ENCODE measurements at places on chromosomes 7 and 10. TPM values are rescaled to one million over a fixed set of nuclear protein-coding genes. Genes with fewer than 3 reads are reported as not detected.

The LRRD1 gene
- total RNA-seq, result not detected

The GIMAP1 gene
- not detected for total RNA-seq

The MOGAT3 gene
- not detected for total RNA-seq

The CHST15 gene
- total RNA-seq, result 7.1 TPM

The VGF gene
- total RNA-seq, result 20.1 TPM

The NDUFB8 gene
- 296 TPM for total RNA-seq

The OPN4 gene
- not detected for total RNA-seq

The NKX2-3 gene
- 0.05 TPM for total RNA-seq

The NPY gene
- total RNA-seq, result not detected

The CYP2C19 gene
- total RNA-seq, result not detected

The RINT1 gene
- 15.2 TPM for total RNA-seq

The CYP3A4 gene
- 0.10 TPM for total RNA-seq

The HOXA10 gene
- total RNA-seq, result 6.9 TPM

The UNCX gene
- total RNA-seq, result not detected

The TMEM273 gene
- not detected for total RNA-seq

The NOS3 gene
- total RNA-seq, result 0.58 TPM

The FXYD4 gene
- total RNA-seq, result not detected

The CCL26 gene
- 8.9 TPM for total RNA-seq

The DENND2A gene
- 0.64 TPM for total RNA-seq

The GNGT1 gene
- total RNA-seq, result not detected

The TBX20 gene
- total RNA-seq, result 2.0 TPM

The MEOX2 gene
- total RNA-seq, result not detected

The RPS24 gene
- total RNA-seq, result 2,900 TPM

The MNX1 gene
- 4.6 TPM for total RNA-seq

The AKR1C3 gene
- 1,121 TPM for total RNA-seq

The CHAT gene
- not detected for total RNA-seq

The TRIL gene
- total RNA-seq, result not detected

The CYP26C1 gene
- total RNA-seq, result not detected

The TNKS2 gene
- total RNA-seq, result 21.4 TPM

The UCN3 gene
- total RNA-seq, result not detected

The MICALL2 gene
- total RNA-seq, result 21.8 TPM

All from A549 treated with AZD2906 at 1 μM for 4 hours (cell line).